ENCODE measurements at places on chromosomes 2 and 18. TPM values are rescaled to one million over a fixed set of nuclear protein-coding genes. Genes with fewer than 3 reads are reported as not detected.

DNA sequence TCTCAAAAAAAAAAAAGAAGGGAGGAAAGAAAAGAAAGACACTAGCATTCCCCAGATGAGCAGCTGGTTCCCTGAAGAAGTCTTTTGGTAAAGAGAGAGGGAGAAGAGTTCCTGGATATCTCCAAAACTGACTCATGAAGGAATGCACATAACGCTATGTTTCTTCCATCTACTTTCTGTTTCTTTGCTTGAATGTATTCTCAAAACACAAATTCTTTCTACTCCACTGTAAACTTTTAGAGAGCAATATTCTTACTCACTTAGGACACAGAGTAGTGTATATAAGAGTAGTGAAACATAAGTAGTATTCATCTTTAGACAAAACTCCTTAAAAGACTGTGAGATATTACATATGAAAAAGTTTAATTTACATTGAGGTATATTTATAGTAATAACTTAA lies 64.2 kb downstream of the TRIP12 start:
- no peak for DNase-seq

DNA sequence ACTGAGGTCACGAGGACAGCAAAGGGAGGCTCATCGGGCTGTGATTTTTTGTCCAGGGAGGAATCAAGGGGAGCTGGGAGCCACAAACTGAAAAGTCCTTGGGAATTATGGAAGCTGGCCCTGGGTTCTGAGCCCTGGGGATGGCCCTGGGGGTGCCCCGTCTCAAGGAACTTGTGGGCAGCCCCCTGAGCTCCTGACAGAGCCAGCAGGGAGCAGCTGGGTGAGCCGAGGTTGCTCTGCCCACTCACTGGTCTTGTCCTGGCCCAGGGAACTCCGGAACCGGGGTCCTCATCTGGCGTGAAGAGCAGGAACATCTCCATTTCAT lies 61.3 kb upstream of the HDAC4 start:
- no peak for DNase-seq

KANSL3 gene
- 41.6 TPM for polyA plus RNA-seq

GRCh38 chr2:176496761-176497160 lies 227.5 kb downstream of the MTX2 start:
- no peak for DNase-seq

DNA sequence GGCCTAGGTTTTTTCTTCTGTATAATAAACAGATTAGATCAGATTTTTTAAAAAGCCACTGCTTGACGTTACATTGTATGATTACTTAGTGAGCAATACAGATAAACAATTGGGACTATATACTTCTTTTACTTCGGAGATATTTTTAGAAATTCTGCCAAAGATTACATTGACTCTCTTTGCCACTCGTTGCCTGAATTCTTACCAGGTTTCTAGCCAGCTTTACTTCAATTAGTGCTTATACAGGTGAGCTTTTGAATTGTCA lies 156.6 kb downstream of the HAUS1 start:
- no peak for DNase-seq

DNA sequence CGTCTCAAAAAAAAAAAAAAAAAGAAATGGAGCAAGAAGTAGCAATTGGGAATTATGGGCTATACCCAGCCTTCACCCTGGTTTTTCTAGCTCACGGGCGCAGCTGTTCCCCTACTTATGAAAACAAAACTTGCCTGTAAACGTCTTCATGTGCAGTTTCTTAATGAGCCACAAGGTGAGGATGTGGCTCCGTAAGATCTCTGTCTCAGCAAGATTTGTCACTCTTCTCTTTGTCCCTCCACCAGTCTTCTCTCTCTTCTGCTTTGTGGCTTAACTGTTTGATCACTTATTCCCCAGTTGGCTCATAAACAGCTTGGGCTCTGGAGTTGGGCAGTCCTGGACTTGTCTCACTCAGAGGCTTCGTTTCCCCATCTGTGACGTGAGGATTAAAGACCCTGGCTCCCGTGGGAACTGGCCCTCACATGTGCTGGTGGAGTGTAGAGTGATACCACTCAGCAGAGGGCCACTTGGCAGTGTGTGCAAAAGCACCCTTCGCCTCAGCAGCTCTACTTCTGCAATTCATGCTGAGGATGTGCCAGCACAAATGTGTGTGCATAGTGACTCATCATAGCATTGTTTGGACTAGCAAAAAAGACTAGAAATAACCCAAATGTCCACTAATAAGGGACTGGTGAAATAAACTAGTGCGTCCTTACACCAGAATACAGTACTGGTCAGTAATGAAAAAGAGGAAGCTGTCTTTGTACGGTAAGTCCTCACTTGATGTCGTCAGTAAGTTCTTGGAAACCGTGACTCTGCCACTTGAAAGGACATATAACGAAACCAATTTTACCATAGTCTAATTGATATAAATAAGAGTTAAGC lies 8.7 kb downstream of the CEP68 start:
- DNase-seq = peak; percentile 37

DNA sequence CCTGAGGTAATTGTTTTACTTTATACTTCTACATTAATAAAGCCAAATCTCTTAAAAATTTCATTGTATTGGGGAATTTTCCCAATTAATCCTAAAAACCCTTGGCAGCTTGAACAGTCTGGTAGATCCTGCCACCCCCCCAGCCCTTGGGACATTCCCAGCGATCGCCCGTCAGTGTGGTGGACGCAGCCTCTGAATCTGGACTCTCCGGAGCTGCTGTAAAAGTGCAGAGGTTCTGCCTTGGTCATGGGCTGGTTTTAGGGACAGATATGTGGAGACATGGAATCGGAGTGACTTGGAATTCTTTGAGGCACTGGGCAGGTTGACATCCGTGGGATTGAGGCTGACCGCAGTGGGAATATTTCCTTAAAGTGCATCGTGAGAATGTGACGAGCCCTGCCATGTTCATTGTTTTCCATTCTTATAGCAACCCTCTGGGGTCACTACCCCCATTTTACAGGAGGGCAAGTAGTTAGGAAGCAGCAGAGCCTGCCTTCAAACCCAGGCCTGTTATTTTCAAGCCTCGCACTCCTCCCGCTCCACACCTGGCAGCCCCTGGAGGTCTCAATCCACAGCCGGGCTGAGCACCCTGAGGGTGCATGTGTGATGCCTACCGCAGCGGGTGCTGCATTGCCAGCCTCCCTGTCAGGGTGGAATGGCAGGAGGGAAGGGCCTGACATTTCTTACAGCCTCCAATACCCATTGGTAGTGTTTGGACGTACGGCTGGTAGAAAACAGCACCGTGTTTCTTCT lies 6.5 kb downstream of the EMILIN2 start:
- DNase-seq = no peak

MC4R gene
- polyA plus RNA-seq = 0.27 TPM

ECEL1 gene
- 1.1 TPM for polyA plus RNA-seq

FABP1 gene
- polyA plus RNA-seq = 881 TPM

GRCh38 chr2:207422380-207422779 lies 107.4 kb upstream of the CREB1 start:
- no peak for DNase-seq

DNA sequence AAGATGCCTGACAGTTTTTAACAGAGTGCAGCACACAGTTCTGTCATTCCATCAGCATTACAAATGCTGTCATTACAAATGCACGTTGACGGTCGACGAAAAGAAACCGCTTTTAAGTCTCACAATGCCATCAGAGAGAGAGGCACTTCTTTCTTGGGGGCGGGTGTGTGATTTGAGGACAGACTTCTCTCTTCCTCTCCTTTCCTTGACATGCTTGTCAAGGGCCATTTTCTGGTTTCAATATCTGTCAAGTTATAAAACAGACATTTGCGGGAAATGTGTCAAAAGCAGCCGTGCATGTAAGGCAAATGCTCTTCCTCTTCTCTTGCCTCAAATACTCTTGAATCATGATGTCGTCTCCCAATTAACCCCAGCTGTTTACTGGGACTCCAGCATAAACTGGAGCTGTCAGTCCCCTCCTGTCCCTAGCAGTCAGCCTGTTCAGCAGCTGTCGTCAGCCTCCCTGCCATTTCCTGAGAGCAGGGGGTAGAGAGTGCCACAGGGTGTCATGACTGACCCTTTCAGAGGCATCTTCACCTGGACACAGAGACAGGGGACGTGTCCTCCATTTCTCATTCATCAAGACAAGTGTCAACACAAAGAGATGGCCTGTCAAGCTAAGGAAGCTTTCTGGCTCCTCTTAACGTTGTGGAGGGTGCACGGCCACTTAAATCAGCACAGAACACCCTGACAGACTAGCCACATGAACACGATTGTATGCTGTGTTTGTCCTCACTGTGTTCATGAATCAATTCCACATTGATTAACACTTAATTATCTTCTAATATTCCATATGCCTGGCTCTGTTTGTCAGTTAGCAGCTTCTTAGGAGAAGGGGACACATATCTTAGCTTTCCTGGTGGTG lies 305.4 kb upstream of the RAB6C start:
- DNase-seq = no peak

- DNase-seq = no peak
Measured at GRCh38 chr2:75174981-75175380, 24.3 kb downstream of the TACR1 start.

DNA sequence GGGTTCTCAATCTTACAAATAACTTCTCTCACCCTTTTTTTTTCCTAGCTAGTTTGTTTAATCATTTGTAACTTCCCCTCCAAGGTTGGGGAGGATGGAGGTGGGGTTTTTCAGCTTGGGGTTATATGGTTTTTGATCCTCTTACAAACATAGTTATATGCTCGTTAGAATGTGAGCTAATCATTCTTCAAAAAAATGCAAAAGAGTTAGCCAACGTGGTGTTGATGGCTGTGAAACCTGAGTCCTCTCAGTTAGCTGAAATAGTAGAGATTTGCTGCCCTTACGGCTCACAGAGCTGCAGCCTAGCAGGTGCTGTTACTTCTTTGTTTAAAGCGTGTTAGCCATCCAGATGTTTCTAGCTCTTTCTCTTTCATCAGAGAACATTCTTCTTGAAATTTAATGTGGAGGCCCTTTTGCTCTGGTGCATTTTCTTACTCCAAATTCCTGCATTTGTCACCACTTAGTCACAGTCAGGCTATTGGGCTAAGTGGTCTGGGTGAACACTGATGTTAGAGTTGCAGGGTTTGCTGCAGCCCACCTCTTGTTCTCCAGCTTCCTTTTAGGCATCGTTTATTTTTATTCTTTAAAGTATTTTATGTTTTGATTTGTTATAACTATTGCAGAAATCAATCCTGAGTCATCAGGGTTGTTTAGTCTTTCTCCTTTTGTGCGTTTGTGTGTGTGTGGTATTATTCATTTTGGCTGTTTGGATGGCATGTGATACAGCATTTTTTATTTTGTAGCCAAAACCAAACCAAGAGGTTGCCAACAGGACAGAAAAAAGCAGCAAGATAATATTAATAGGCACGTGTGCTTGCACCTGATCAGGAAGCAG lies 41.1 kb downstream of the LIMS1 start:
- DNase-seq = no peak

GPBAR1 gene
- 3.9 TPM for polyA plus RNA-seq

GRCh38 chr2:105114551-105114950 lies 76.7 kb downstream of the MRPS9 start:
- DNase-seq = peak; percentile 16

DNA sequence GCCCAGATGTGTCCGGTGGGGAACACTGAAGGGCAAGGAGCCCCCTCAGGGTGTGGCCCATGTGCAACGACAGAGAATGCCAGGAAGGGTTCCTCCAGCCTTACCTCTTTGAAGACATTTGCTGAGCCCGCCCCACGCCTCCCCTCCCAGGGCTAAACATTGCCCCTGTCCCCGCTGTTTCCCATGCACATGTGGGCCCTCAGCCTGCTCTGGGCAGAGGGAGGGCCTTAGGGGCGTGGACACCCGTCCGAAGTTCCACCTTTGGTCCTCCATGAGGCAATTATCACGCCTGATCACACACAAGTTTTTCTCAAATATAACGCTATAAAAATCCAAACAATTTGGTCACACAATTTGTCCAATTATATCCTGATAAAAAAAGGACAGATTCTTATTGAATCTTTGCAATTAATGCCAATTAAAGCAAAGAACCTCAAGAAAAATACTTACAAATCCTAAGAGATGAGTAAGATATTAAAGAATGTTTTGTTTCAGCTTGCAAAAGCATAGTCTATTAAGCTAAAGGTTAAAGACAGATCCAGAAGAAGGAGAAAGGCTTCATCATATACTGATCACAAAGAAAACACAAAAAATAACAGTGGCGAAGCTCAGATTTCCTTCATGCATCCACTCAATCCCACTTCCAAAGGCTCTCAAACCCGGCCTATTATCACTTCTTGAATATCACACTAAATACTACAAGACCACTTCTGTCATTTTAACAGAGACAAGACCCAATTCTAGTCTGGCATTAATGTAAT lies 55.2 kb upstream of the LDLRAD4 start:
- no peak for DNase-seq

C2orf81 gene
- 2.0 TPM for polyA plus RNA-seq

DNA sequence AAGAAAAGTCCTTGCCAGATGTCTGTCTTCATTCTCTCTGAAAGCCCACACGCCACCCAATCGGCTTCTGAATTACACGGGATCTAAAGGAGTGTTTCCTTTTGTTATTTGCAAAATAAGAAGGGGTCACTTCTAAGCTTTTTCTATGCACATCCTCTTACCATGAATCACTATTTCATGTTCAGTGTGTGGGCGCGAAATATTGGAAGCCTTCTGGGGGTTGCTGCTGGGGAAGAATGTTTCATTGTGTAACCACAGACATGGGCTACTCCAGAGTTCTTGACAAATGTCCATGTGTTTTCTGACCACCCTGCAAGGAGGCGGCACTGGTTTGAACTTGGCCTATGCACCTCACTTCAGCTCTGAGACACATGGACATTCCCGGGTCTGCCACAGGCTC lies 133.6 kb upstream of the APCDD1 start:
- no peak for DNase-seq

- DNase-seq = no peak
Measured at GRCh38 chr2:197504512-197504911, 4.3 kb downstream of the HSPE1 start.

ALK gene
- 1.5 TPM for polyA plus RNA-seq

DNA sequence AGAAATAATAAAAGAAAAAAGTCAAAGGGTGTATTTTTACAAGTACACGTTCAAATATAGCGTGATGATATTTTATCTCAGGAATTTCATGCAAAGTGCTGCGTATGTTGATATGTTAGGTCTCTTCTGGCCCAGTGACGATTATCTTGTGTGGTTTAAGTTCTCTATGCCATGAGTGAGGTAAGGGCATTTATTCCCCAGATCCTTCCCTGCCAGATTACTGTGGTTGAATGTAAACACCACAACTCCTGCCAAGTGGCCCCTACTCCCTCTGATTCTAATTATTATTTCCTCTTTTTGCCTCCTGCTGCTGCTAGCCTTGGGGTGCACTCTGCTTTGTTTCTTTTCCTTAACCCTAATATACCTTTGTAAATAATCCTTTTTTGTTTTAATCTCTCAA lies 12.2 kb downstream of the SCN2A start:
- DNase-seq = no peak

- DNase-seq = no peak
Measured at GRCh38 chr2:135755573-135755972, 13.9 kb downstream of the UBXN4 start.

All from large intestine (tissue), 12 donors.